ENCODE measurements at places on chromosomes 2 and 18.

- DNase-seq, result no peak
Observed at GRCh38 chr2:200469708-200470211, 40.1 kb downstream of the KCTD18 start.

- no peak for DNase-seq
Observed at GRCh38 chr2:7452110-7452876, 535.1 kb downstream of the RNF144A start.

- DNase-seq, result no peak
Observed at GRCh38 chr2:232415736-232416520, 9.3 kb downstream of the ALPG start.

- DNase-seq, result no peak
Observed at GRCh38 chr2:240820607-240821428, 799 bp upstream of the KIF1A start.

GRCh38 chr18:60067426-60068210 is 167.8 kb downstream of the PMAIP1 start:
- no peak for DNase-seq

DNA sequence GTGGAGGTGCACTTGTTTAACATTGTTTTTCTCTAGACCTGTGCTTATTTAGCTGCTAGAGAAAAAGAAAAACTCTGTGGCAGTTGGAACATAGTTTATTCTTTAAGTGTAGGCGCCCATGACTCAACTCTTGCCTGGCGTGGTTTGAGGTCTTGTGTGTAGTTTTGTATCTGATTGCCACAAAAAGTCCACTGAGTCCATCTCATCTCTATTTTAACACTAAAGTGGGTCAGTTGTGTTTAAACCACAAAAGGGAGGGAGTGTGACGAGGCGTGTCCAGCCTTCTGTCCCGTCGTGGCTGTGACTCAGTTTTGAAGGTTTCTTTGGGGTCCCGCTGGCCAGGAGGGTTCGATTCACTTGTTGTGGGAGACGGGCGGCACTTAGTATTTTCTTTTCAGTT is 15.3 kb upstream of the UGT1A9 start:
- DNase-seq, result no peak

GRCh38 chr2:25558262-25558661 is 115.1 kb downstream of the DTNB start:
- peak; percentile 70 for DNase-seq

- peak; percentile 93 for DNase-seq
Observed at GRCh38 chr2:180125245-180125962, 118.3 kb upstream of the CWC22 start.

DNA sequence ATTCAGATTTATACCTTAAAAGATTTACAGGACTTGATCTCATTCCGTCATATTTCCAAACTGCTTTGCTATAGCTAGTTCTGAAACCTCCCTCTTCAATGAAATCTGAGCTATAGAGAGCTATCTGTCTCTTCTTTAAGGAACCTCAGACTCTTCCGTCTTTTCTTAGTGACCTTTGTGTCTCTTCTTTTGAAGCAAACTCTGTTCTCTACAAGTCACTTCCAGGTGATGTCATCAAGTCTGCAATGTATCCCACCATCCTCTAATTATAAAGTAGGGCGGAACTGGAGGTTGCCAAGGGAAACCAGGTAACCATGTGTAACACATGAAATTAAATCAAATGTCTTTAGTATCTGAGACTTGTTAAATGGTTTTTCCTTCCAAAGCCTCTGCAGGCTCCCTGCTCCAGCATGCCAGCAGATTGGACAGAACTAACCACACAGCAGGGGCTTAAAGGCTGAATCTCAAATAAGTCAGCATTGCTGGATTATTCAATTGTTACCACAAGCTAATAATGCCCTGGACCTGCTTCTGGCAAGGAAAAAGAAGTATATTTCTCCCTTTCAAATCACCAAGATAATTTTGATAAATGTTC is 41.2 kb upstream of the PEX13 start:
- no peak for DNase-seq

DNA sequence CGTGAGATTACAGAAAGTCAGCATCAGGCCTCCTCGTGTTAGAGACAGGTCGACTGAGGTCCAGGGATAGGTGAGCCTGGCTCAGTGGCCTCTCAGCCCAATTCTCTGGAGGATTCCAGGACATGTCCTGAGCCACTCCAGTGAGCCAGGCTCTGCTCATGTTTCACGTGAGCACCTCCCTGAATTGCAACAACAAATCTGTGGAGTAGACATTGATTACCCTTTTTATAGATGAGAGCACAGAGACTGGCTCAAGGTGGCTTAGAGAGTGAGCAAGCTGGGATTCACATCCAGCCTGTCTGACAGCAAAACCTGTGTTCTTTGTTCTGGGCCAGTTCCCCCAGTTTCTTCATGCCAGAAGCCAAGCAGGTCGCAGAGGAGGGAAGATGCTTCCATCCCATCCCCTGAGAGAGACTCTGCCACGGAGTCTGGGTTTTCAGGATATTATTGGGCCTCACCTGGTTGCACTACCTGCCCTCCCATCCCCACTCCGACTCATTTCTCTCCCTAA is 46.4 kb downstream of the HS1BP3 start:
- no peak for DNase-seq

GRCh38 chr2:46171996-46172546 is 125.1 kb upstream of the EPAS1 start:
- no peak for DNase-seq

- DNase-seq, result peak; percentile 46
Observed at GRCh38 chr2:61993422-61994024, 88.0 kb downstream of the COMMD1 start.

GRCh38 chr2:181656450-181657291 is at the start of gene CERKL:
Gene CERKL (minus strand): TSS chr2:181657105. CDS start chr2:181657006, 99 bp downstream.
- DNase-seq, result peak; percentile 11

DNA sequence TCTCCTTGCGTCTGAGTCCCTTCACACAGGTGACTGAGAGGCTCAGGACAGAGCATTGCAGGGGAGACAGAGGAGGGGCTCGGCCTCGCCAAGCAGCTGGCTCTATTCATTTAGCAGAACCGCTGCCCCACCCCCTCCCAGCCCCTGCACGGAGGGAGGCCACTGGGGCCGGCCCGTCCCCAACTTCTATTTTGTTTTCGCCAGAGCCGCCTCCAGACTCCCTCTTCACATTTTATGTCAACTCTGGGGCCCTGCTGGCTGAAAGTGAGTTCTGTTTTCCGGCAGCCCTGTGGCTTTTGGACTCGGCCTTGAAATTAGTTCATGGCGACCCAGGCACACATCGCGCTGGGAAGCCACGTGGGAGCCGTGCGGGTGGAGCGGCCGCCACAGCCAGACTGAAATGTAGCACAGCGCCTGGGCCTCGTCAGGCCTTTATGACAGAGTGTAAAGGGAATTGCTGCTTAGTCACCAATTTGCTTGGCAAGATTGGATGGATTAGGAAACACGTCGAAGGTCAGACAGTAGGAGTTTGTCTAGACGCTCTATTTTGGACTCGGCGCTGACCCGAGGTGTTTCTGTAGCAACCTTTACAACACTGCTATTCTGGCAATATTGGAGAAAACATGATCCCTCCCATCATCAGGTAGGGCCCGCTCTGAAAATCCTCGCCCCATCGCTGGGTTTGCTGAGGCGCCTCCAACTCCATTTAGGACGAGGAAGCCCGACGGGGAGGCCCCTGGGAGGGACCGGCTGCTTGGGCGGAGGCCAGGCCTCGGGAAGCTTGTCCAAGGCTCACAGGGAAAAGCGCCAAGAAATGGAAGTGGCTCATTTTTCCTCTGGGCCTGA is 90.7 kb upstream of the CTDP1 start:
- DNase-seq, result peak; percentile 62

GRCh38 chr18:8860845-8861642 is 155.7 kb downstream of the MTCL1 start:
- DNase-seq, result no peak

DNA sequence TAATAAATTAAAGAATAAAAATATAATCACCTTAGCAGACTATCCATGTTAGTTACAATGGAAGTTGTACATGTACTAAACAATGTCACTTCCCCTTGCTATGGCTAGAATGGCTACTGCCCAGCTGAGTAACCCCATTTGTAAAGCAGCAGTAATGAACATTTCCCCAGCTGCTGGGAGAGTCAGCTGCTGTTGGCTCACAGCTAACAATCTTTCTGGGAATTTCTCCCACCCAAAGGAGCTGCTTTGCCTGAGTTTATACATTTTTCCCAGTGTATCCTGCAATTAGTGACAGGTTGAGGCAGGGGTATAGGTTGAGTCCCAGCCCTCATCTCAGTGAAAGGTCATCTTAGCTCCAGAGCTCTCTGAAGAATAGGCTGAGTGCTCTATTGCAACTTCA is 665.6 kb upstream of the KLHL29 start:
- DNase-seq, result no peak

GRCh38 chr2:227308784-227309183 is 16.3 kb upstream of the MFF start:
- DNase-seq, result no peak

GRCh38 chr18:49610022-49610445 is 48.2 kb downstream of the LIPG start:
- DNase-seq, result no peak

DNA sequence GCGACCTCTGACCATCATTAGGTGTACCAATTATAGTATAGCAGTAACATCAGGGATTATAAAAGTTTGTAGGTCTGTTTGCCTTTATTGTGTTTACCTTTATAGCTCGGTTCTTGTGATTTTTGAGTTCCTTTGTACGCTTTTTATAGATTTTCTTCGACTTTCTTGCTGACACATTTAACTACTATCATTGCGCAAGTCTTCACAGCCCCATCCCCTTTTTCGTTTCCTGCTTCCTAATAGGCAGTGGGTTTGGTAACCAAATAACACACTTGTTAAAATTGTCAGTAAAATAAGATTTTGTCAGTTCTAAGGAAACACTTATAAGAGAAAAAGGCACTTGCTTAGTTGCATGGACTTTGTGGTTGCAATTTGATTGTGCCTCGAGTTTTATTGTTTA is 541.5 kb downstream of the LRP1B start:
- DNase-seq, result no peak

DNA sequence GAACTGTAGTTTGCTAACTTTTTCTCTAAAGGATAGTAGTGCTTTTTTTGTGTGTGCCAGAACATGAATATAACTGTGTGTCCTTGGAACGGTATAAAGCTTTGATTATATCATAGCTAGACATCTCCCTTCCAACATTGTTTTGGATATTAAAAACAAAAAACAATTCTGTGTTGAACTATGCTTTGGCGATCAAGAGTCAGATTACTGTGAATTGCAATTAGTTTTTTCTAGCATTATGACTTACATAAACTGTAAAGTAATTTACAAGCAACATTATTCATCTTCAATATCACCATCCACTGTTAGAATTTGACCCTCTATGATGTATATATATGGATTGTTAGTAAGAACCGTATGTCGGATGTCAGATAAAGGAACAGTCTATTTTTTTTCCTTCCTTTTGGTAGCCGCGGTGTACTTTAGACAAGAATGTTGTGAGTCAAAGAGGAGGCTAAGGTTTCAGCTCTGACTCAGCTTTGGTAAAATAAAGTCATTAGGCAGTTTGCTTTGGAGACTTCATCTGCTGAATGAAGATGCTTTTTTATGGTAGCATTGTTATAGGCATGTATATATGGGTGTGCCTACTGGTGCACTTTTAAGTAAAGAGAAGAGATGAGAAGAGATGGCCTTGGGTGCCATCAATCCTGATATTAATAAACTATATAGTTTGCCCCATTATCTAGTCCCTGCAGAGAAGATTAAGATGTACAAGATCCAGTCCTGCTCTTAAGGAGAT is 76.4 kb downstream of the LTBP1 start:
- DNase-seq, result peak; percentile 94

GRCh38 chr2:39023649-39024048 is 97.2 kb downstream of the SOS1 start:
- no peak for DNase-seq

DNA sequence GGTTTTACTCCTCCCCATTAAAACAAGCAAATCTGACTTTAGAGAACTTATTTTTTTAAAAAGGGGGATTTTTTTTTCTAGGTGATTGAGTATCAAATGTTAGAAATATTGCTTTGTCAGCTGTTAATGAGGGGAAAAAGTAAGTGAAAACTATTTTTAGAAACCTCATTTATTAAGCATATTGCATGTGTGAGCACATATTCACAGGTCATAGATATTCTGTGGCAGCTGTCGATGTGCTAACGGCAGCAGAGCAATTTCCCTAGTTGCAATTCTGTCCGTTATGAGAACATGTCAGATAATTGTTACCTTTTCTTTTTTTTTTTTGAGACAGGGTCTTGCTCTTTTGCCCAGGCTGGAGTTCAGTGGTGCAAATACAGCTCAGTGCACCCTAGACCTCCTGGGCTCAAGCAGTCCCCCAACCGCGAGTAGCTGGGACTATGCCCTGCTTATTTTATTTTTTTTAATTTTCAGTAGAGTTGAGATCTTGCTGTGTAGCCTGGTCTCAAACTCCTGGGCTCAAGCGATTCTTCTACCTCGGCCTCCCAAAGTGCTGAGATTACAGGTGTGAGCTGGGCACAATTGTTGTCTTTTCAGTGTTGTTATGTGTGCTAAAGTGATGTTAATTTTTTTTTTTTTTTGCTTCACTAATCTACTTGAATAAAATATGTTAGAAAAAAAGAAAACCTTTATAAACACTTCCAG is 69.8 kb downstream of the MTA3 start:
- no peak for DNase-seq

- DNase-seq, result no peak
Observed at GRCh38 chr2:158743466-158743865, 51.7 kb upstream of the DAPL1 start.

GRCh38 chr18:38019292-38019691 is 453.7 kb upstream of the CELF4 start:
- no peak for DNase-seq

DNA sequence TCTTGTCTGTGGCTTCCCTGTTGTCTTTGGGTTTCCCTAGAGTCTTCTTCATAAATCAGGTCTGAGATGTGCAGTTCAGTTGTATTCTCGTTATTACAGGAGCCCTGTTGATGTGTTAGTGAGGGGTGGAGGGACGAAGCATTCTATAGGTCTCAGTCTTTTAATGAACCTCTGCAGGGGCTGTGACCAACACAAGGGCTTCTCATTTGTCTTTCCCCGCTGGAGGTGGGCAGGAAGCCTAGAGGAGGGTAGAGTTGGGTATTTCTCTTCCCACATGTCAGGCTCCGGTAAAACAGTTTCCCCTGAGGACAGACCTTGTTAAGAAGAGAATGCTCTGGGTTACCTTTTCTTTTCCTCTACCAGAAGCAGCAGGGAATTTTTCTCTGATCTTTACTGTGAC is 31.2 kb downstream of the PROC start:
- no peak for DNase-seq

DNA sequence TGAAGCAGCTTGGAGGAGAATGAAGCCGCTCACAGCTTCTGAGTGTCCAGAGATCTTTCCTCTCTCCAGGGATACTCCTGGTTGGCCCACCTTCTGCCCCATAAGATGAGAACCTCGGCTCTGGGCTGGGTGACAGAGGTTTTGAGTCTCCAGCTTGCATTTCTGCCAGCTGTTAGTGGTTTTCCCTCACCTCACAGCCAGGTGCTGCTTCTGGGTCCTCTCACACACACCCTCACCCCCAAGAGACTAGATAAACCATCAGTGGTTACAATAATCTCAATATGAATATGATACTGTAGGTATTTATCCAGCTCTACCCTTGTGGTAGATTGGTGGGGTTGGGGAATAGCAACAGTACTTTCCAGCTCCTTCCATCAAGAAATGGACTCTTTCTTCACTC is 161.7 kb upstream of the SIX3 start:
- DNase-seq, result no peak

- no peak for DNase-seq
Observed at GRCh38 chr2:60838481-60838880, 42.9 kb upstream of the REL start.
